ENCODE measurements at places on chromosomes 2 and 18. TPM values are rescaled to one million over a fixed set of nuclear protein-coding genes. Genes with fewer than 3 reads are reported as not detected.

DNA sequence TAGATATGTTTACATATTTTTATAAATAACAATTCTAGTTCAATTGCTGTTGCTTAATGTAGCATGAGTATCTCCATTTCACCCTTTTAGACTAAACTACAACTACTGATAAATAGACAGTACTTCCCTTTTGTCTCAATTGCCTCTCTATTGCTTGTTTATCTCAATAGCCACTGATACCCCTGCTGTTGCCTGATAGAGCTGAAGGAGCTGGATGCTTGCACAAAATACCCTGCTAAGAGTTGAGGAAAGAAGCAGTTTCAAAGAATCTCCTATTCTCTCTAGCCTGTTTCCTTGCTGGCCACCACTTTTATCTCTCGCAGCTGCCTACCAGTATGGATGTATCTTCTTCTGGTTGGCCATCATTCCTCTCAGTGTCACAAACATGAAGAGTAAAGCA is 16.9 kb upstream of the ZNF804A start:
- DNase-seq, result no peak

DNA sequence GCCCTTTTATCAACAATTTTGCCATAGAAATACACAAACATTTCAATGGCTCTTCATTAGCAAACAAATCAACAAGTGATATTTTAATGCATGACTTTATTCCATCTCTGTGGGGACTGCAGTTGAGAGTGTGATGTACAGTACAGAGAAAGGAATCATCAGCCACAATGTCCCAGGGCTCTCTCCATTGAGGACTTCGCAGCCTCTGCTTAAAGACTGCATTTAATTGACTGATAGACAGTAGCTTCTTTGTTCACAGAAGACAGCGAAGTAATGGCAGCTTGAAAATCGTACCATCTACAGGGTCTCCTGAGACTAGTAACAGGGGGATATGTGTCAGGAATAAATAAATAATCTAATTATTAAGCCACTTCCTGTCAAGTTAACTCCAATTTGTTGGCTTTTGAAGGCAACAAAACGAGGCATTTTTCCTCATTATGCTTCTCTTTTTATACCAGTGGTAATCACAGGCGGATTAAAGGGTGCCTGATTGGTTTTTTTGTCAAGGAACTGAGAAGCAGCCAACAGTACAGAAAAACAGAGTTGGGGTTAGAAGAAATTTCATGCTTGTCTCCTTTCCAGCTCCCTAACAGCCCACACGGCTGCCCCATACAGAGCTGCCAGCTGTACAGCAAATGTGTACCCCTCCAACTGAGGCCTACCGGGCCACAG is 164.3 kb downstream of the ZNF521 start:
- no peak for DNase-seq

DNA sequence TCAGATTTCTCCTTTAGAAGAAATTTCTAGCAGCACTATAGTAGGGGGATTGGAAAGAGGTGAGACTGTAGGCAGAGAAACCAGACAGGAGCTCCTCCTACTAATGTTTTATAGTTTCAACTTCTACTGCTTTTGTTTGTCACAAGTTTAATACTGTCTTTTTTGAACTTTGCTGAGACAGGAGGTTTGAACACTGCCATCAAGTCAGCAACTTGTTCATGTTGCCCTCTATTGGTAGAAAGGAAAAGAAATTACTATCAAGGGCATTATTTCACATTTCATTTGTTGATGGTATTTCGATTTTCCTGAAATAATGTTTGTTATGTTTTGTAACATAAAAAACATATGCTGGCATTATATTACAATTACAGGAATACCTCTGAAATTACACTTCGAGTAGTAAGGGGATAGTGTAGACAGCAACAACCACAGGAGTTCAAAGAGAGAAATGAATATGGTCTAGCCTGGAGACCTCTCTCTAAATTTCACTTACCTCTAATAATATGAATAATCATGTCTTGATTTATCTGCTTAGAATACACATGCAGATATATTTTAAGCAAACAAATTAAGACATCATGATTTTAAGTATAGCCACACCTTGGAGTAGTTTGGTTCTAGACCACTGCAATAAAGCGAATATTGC is 12.4 kb upstream of the CCDC88A start:
- no peak for DNase-seq

GRCh38 chr2:149648282-149649030 is 60.9 kb upstream of the MMADHC start:
- DNase-seq, result no peak

The FTCDNL1 gene
- not detected for total RNA-seq

- DNase-seq, result no peak
Observed at GRCh38 chr2:168767258-168767657, 35.2 kb upstream of the NOSTRIN start.

The RESP18 gene
- total RNA-seq, result not detected

The TBR1 gene
- total RNA-seq, result not detected

The PUM2 gene
- 86.4 TPM for total RNA-seq

The B4GALT6 gene
- total RNA-seq, result 1.3 TPM

The LHCGR gene
- 0.19 TPM for total RNA-seq

Measured in lower leg skin (tissue), 4 donors.